NCI-H446 treated with DMSO at 0.1 percent for 48 hours (cell line): ENCODE measurements at places on chromosomes 3 and 15.
A peak's percentile ranks its signal among the peaks of the same experiment; 100 is the strongest.

GRCh38 chr3:121606106-121606505 is 12.9 kb downstream of the FBXO40 start:
- no peak for DNase-seq

GRCh38 chr15:74656935-74657535 is 38.8 kb downstream of the EDC3 start:
- DNase-seq: peak; percentile 32

GRCh38 chr3:49733551-49733950 is 9.8 kb upstream of the GMPPB start:
- DNase-seq: no peak

- peak; percentile 15 for DNase-seq
These were observed 157.2 kb downstream of the LRRC28 start for GRCh38 chr15:99408236-99409096.

DNA sequence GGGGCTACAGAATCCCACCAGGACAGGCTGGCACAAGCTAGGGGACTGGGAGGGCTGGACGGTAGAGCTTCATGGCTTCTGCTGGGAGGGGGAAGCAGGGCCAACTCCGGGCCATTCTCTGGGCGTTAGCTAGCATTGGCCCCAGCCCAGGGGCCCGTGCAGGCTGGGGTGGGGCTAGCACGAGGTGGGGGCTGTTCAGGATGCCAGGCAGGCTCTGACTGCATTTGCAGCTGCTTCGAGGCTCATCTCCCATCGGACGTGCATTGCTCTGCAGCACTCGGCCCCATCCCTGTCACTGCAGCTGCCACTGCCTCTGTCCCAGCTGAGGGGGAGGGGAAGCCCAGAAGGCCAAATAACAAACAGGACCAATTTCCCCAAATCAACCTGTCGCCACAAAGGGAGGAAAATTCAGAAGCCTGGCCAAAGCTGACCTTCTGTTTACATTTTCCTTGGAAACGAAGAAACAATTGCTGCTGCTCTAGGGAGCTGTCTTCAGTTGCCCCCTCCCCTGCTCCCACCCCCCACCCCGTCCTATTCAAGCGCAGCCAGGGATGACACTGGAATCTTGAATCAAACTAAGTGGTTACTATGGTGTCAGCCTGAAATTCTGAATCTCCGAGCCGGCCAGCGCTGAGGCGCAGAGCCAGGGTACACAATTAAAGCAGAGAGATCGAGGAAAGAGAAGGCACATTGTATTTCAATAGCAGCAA is 138.8 kb upstream of the PRR20G start:
- DNase-seq: no peak

- no peak for DNase-seq
These were observed 40.0 kb downstream of the SLC28A2 start for GRCh38 chr15:45291822-45292582.

- DNase-seq: peak; percentile 19
These were observed 12.8 kb downstream of the LXN start for GRCh38 chr3:158659454-158660237.

DNA sequence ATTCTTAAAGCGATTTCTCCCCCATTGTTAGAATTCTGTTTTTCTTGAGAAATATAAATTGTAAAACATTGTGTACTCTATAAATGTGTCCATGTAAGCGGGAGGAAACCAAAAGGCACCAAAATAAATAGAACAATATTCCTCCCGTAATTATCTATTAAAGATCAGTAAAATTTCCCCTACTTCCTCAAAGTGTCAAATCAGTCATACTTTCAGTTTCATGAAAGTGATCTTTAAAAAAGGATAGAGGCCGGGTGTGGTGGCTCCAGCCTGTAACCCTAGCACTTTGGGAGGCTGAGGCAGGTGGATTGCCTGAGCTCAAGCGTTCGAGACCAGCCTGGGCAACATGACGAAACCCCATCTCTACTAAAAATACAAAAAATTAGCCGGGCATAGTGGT is 278.9 kb downstream of the MECOM start:
- no peak for DNase-seq

GRCh38 chr3:51712038-51712420 is 5.2 kb downstream of the GRM2 start:
- no peak for DNase-seq

DNA sequence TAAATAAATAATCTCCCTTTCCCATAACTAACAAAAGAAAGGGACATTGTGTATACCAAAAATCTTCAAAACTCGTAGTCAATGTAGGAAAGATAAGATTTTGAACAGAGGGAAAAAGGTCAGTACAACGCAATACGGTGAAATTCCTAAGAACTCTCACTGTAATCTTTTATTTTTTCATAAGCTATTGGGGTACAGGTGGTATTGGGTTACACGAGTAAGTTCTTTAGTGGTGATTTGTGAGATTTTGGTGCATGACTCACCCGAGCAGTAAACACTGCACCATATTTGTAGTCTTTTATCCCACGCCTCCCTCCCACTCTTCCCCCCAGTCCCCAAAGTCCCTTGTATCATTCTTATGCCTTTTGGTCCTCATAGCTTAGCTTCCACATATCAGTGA is 718.0 kb downstream of the TBL1XR1 start:
- no peak for DNase-seq

DNA sequence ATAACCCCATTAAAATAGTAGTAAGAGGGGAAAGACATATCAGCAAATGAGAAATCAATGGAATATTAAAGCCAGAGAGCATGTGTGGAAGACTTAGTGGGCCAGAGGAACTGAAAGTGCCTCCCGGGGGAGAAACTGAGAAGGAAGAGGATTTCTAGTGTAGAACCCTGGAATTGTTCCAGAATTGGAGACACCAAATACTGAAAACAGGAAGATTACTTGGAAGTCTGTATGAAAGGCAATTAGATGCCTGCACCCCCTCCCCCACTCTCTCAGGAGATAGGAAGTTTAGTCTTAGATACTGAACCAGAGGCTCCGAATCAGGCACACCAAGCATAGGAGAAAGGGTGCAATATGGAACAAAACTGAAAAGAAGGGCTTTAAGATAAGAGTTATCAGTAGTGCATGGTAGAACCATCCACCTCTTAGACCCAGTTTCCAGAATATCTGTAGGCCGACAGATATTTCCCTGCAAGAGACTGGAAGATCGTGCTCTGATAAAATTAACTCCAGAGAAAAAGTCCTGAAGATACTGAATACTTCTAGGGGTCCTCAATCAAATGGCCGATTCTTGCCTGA is 32.4 kb downstream of the KLHL18 start:
- DNase-seq: no peak

- DNase-seq: no peak
These were observed 29.1 kb downstream of the ALS2CL start for GRCh38 chr3:46664188-46664970.

GRCh38 chr3:34881026-34881425 is 758.3 kb upstream of the ARPP21 start:
- no peak for DNase-seq

- peak; percentile 89 for DNase-seq
These were observed 72.4 kb downstream of the TBC1D2B start for GRCh38 chr15:78004919-78005634.

DNA sequence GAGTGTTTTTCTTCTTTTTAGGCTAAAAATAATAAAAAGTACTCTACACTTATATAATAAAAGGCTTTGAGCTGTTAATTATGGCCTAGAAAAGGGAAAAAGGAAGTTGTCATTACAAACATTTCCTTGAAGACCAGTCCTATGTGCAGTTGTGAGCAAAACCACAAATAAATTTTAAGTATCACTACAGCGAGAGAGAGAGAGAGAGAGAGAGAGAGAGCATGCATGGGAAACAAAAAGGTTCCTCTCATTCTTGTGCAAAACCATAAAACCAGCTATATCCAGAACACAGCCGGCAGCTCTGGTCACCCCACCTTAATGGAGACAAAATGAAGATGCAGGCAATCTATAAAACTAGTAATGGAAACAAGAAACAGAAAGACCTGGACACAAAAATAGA is 33.6 kb downstream of the HEG1 start:
- no peak for DNase-seq

DNA sequence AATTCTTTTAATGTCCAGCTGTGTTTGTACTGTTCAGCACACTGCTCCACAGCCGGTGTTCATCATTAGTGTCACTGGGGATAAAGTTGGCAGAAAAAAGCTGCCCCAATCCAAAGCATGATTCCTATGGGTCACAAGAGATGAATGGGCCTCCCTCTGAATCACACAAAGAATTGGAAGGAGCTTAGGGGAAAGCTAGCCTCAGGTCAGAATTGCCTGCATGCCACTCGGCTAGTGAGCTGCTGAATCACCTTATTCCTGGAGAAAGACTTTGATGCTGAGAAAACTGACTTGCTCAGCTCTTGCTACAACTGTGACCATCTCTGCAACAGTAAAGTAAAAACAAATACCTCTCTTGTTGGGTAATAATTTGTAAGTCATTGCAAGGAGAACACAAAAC is 3.5 kb downstream of the CCK start:
- no peak for DNase-seq

DNA sequence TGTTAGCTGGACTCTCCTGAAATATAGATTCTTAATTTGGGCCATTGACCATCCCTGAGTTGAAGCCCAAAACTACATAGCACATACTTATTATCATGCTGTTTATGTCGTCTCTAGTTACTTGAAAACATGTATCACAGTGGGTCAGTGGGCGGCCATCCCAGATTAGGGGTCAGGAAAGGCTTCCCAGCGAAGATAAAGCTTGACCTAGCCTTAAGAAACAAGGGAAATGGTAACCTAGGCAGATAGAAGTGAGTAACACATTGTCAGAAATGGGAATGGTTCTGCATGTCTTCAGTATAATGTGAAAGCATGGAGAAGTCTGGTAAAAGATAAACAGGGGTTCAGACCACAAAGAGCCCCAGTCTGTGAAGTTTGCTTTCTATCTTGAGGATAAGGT is 124.7 kb downstream of the C3orf70 start:
- no peak for DNase-seq

GRCh38 chr15:75982468-75982867 is 29.8 kb downstream of the NRG4 start:
- no peak for DNase-seq

DNA sequence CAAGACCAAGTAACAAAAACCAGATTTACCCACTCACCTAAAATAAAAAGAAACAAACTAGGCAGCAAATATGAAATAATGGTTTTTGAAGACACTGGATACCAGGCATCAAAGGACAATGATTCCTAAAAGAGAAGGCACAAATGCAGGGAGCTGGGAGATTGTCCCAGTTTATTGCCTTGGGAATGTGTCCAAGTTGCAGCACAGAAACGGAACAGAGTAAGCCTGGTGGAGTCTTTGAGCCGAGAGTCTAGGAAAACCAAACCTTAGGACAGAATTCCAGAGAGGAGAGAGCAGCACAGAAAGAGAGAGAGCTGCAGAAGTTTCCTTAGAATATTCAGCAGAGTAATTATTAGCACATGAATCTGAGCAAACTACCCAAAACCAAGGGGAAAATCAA is 7.8 kb upstream of the ARF4 start:
- DNase-seq: no peak

- no peak for DNase-seq
These were observed 93.2 kb downstream of the ZNF280D start for GRCh38 chr15:56640127-56640526.

DNA sequence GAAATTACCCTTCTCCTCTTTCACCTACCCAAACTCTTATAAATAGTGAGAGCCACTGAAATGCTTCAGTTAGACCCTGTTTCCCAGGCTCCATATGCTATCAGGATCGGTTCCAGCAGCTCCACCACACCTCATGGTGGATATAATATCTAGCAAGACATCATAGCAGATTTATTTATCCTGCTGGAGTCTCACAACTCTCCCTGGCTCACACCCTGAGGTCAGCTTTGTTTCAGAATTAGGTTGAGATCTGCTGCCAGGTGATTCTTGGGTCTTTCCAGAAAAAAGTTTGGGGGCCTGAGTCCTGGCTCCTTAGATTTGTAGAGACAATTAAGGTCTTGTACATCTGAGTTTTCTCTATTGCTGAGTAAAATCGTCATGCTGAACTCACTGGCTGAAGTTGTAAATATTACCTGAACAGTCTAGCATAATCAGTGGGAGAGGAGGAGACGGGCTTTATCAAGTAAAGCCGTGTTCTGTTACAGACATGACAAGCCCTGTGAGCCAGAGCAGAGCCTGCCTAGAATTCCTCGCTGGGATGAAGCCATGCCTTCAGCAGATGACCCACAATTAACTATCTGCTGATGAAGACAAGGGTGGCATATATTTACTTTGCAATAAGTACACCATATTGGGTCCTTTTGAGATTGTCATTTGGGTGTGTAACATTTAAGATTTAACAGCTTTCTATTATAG is 131.6 kb downstream of the STAC start:
- DNase-seq: no peak

DNA sequence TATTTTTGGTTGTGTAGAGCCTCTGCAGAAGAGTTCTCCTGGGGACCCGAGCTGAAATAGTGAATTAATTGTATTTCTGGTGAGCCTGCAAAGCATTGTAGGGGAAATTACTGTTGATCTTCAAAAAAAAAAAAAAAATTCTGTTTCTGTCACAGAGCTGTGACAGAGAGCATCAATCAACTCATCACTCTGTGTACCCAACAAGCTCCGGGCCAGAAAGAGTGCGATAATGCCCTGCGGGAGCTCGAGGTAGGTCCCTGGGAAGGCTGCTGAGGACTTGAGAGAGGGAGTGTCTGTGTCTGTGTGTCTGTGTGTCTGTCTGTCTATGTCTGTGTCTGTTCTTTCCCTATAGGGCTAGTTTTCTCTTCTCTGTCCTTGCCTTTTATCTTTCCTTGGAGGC is 294.4 kb upstream of the TPM1 start:
- no peak for DNase-seq

DNA sequence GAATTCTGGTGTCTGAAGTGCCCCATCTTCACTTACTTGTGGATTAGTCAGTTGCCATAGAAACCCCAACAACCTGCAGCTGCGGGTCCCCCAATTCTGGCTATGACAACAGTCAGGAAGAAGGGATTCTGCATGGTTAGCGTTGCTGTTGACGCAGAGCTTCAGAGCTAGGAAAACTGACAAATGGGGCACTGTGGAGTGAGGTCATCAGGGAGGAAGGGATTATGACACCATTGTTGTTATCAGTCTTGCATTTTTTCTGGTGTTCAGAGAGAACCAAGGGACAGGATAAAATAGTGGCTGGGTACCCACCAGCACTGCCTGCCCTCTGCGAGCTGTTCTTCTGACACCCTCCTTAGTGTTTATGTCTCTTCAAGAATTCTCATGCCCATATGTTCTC is 367.7 kb upstream of the ARRDC4 start:
- DNase-seq: no peak

- DNase-seq: peak; percentile 32
These were observed 58.8 kb downstream of the ARHGAP31 start for GRCh38 chr3:119352863-119353527.

DNA sequence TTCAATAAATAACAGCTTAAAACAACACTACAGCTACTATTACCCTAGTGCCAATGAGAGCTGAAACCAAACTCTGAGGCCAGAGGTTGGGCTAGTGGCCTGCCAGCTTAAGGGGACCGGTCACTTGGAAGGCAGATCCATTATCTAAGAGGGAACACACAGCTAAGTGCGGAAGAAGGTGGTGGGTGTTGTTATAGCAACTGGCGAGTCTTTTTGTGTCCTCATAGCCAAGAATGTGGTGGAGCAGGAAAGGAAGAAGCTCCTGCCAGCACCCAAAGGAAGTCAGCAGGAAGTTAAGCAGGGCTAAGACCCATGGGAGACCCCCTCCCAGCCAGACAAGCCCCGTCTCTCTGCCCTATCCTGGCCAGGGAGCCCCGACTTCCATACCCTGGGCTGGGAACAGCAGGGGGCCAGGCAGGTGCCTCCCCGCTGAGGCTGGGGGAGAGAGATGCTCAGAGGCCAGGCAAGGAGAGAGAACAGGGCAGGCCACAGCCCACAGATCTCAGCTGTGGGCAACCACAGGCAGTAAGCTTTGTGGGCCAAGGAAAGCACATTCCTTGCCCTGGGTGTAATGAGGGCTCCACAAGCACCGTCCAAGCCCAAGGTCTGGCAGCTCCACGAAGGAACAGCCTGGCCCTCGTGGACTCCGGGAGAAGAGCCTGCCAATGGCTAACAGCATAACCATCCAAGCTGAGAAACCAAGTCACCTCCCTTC is 34.0 kb upstream of the HRH1 start:
- DNase-seq: no peak
